ENCODE measurements at places on chromosomes 6 and 20.

DNA sequence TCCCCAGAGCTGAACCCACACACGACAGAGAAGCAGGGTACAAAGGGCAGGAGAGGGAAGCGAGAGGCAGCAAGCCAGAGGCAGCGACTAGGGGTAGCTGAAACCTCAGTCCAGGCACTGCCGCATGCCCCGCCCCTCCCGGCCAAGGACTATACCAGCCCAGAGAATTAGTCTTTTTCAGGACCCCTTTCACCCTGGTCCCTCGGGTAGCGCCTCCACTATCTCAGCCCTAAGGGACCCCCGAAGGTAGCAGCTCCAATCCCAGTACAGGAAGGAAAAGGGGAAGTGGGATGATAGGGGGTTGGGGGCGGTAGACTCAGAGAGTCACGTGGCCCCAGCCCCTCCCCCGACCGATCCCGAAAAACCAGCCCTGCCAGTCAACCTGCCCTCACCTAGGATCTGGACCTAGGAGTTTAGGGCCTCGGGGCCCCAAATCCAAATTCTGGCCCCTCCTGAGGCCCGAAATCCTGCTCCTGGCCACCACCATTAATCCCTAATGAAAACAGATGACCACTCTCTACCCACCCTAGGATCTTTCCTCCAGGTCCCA is 1.3 kb downstream of the RGL2 start:
- DNase-seq = peak; percentile 41

GRCh38 chr6:24358219-24358821 is 461 bp upstream of the DCDC2 start:
- DNase-seq = no peak

DNA sequence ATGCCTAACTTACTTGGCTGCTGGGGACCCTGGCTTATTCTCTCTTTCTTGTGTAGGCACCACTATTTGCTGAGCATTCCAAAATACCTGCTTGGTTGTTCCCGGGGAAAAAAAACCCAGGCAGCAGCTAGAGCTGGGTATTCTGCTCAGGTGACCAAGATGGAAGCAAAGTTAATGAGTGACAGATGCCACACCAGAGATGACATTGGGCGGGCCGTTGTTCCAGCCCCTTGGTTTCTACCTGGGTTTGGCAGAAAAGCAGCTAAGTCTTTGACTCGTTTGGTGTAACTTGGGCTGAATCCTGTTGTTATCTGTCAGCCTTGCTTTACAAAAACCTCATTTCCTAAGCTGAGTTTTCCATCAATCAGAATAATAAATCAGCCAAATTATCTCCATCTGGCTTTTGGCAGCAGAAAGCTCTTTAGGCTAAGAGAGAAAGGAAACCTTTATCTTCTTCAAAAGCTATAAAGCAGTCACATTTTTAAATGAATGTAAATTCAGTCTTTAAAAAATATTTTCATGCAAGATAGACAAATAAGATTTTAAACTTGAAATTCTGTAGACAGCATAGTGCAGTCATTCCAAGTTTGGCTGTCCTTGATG is 202.0 kb upstream of the GMDS start:
- no peak for DNase-seq

- DNase-seq = no peak
Measured at GRCh38 chr6:84026721-84027164, 6.8 kb upstream of the MRAP2 start.

GRCh38 chr6:98641949-98642719 is 192.2 kb upstream of the POU3F2 start:
- DNase-seq = no peak

- no peak for DNase-seq
Measured at GRCh38 chr20:4929686-4930397, 71.5 kb downstream of the SLC23A2 start.

DNA sequence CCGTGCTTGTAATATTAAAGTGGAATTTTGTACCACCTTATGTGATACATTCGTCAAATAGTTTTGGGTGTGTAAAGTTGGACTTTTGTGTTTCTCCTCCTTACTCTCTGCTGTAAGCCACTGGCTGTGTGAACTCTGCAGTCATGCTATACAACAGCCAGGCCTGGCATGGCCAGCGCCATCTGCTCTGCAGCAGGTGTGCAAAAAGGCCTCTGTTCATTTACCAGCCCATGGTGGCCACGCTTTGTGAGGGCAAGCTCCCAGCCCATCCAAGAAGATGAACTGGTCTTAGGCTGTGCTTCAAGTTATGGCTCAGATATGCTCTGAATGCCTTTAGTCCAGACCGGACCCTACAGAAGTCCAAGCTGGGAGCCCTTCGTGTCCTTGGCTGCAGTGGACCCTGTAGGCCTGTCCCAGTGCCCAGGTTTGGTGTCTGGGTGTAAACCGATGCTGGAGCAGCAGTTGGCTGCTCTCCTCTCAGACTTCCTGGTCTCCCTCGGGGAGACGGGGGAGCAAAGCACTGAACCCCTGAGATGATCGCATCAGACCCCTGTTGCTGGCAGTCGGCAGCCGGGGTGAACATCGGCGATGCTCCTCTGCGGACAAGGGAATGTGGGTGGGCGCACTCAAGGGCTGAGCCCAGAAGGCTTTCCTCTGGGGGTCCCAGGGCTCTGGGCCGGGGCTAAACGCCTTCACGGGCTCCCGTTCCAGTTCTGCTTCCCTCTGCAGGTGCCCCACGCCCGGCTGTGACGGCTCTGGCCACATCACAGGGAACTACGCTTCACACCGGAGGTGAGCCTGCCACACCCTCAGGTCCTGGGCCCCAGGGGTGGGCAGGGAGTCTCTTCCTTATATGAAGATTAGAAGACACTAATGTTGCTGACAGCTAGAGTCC is 28.6 kb upstream of the PCMTD2 start:
- no peak for DNase-seq

GRCh38 chr20:438571-439469 is 23.5 kb downstream of the TBC1D20 start:
- DNase-seq = peak; percentile 98

DNA sequence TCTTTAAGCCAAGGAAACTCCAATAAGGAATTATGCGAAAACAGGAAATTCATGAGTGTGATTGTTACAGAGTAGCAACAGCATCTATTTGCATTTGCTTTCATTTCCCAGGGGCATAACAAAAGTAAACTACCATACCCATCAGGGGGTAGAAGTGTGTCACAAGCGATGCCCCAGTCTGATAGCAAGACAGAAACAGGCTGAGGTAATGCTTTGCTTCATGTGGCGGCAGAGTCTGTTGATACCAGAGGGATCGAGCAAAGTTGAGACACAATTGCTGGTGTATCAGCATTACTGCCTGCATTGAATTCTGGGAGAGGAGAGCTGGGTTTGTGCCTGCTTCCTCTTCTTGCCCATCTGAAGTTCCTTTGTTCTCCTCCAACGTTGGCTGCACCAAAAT is 51.2 kb upstream of the LYRM2 start:
- no peak for DNase-seq

GRCh38 chr6:1604158-1605003 is 5.3 kb upstream of the FOXC1 start:
- peak; percentile 90 for DNase-seq

DNA sequence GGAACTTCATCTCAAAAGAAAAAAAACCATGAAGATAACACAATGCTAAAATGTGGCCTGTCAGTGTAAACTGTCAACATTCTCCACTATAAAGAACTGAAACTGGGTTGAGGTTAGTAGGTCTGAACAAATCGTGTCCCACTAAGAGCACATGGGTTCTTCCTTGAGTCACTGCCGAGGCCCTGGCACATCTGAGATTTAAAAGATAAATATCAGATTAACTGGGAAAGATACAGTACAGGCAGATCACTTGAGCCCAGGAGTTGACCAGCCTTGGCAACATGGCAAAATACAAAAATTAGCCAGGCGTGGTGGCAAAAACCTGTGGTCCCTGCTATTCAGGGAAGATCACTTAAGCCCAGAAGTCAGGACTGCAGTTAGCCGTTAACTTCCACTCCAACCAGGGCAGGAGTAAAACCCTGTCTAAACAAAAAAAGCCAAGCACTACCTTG is 5.6 kb downstream of the EEF1A1 start:
- DNase-seq = peak; percentile 71

DNA sequence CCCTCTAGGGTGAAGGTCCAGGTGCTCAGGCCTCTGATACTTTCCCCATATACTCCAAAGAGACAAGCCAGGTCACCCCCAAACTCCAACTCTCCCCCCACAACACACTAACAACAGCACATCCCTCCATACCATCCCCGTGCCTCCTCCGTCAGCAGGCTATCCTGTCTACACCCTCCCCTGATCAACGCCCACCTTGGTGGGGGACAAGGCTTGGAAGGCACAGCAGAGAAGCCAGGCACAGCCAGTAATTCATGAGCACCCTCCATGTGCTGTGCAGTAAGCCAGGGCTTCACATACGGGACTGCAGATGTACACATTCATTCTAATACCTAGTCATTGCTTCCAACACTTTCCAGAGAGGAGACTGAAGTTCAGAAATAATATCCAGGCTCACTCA is 57.6 kb downstream of the TRERF1 start:
- no peak for DNase-seq

DNA sequence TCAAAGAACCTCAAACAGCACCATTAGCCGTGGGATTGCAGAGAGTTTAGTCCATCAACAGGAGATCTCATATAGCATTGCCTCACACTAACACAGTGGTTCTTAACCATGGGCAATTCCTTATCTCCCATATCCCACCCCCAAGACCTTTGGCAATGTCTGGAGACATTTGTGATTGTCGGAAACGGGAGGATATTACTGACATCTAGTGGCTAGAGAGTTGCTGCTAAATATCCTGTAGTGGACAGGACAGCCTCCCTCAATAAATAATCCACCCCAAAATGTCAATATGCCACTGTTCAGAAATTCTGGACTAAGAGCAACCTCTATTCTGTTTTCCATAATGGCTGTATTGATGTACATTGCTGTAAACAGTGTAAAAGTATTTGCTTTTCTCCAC is 210.1 kb upstream of the CCN2 start:
- no peak for DNase-seq

- DNase-seq = no peak
Measured at GRCh38 chr6:115064680-115065079, 721.9 kb upstream of the HS3ST5 start.

DNA sequence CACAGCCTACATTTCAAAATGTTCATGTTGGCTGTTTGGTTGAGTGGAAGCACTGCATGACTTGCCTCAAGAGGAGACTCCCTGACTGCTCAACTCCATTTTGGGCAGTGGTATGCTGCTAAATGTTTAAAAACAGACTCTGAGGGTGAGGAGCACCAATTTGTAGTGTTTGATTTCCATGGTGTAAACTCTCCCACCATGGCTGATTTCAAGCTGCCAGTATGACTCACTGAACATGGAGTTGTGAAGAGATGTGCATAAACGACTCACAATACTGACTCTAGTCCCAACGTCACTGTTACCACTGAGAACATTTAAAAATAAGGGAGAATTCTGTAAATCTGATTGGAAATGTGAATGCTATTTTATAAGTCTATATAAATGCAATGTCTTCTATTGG is 70.4 kb downstream of the BACH2 start:
- DNase-seq = no peak

DNA sequence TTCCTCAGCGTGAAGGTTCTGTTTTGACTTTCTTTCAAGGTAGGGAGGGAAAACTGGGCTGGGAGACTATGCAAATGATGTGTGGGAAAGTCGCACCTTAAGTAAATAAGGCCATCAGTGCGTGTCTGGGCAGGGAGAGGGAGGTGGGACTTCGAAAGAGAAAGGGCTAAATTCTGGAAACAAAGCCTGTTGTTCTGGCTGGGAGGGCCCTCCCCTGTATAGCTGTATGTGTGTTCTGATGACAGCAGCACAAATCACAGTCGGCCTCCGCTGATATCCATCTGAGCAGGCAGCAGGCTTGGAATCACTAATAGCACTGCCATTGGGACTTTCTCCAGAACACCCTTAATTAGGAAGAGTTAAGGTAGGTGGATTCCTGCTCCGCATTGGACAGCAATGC is 19.2 kb downstream of the JAG1 start:
- no peak for DNase-seq

DNA sequence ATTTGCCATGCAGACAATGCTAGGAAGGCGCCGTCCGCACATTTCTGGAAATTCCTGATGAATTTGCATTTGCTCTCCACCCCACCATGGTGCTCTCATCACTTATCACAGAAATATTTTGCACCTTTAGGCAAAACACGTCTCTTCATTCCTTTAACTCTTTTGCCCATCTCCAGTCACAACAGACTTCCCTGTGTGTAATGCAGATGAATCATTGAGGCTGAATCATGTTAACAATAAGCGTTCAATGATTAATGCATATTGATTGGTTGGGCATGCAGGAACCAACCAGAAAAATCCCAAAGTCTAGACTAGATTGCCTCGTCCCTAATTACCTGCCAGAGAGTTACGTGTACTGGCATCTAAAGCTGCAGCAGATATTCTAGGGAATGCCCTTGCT is 80.0 kb upstream of the ATXN1 start:
- no peak for DNase-seq

- no peak for DNase-seq
Measured at GRCh38 chr20:10795286-10796026, 121.7 kb upstream of the JAG1 start.

DNA sequence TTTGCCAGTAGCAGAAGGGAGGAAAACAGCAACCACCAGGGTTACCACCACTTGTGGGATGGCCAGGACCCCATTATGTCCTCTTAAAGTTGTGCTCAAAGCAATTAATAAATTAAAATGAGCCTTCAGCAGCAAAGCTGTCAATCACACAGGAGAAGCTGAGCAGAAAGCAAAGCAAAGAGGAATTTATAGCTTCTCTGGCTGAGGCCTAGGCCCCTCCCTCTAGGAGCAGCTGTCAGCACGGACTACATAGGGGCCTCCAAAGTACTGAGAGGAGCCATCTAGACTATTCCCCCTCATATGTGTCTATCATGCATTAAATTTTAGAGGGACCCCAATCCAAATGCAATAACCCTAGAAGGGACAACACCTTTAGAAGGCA is 6.4 kb downstream of the CCND3 start:
- no peak for DNase-seq

DNA sequence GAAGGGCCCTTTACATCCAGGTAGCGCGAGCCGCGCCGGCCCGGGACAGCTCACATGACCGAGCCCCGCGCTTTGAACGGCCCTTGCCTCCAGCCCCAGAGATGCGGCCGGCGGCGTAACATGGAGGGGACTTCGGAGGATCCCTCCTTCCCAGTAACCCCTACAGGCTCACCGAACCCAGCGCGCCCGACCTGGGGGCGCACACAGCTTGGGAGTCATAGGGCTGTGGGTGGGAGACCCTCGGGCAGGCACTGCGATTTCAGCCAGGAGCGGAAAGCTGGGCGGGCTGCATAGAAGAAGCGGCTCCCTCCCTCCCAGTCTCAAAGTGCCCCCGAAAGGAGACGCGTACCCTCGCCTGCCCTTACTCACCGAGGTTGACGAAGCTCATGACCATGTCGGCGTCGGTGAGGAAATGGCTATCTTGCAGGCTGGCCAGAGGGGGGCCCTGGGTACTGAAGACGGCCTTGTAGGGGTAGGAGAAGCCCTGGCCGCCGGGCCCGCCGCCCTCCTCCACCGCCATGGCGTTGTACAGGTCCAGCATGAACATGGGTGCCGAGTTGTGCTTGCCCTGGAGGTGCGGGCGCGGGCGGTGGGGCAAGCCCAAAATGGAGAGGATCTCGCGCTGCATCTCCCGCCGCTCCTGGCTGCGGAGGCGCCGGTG is 975 bp downstream of the BMP7 start:
- DNase-seq = peak; percentile 25

GRCh38 chr6:81436990-81437389 is 315.5 kb downstream of the TENT5A start:
- no peak for DNase-seq

- no peak for DNase-seq
Measured at GRCh38 chr20:34282041-34282440, 21.1 kb downstream of the AHCY start.

GRCh38 chr20:48544402-48545339 is 283.1 kb downstream of the PREX1 start:
- no peak for DNase-seq
